ENCODE measurements at places on chromosomes 12 and 14.

DNA sequence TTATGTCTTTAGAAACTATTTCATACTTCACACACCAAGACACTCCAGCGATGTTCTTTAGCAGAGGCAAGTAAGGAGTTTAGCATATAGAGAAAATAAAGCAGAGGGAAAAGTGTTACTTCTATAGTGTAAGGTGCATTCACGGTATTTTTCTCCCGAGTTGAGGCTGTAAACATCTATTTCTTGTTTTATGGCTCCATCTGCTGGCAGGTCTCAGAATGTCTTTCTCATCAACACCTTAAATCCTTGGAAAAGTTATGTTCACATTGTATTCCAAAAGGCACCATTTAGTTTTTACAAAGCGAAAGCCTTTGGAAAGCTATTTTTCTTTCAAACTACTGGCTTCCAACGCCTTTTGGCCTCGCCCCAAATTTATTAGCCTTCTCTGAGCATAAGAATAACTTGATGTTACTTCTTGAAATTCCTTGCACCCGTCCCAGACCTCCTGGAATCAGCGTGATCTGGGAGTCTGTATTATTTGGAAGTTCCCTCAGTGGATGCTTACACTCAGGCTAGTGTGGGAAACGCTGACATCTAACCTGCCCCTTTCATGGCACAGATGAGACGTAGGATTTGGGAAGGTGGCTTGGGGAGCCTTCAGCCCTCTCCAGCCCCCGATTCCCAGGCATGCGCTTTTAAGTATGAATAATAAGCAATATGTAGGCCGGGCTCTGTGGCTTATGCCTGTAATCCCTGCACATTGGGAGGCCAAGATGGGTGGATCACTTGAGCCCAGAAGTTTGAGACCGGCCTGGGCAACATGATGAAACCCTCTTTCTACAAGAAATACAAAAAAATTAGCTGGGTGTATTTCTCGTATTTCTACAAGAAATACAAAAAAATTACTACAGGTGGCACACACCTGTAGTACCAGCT lies 1.9 kb upstream of the PIWIL1 start:
- no peak for DNase-seq

GRCh38 chr14:38964630-38965029 lies 138.4 kb downstream of the SEC23A start:
- DNase-seq = no peak

- DNase-seq = no peak
These were observed 949.7 kb downstream of the TRHDE start for GRCh38 chr12:73221836-73222235.

DNA sequence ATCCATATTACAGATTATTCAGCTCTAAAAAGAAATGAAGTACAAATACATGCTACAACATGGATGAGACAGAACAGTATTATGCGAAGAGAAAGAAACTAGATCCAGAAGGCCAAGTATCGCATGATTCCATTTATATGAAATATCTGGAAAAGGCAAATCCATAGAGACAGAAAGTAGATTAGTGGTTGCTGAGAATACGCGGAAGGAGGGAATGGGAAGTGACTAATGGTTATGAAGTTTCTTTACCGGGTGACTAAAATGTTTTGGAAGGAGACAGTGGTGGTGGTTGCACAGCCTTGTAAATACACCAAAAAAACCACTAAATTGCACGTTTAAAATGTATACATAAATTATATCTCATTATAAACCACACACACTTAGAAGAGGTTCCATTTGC lies 12.5 kb downstream of the PRDM4 start:
- DNase-seq = no peak

DNA sequence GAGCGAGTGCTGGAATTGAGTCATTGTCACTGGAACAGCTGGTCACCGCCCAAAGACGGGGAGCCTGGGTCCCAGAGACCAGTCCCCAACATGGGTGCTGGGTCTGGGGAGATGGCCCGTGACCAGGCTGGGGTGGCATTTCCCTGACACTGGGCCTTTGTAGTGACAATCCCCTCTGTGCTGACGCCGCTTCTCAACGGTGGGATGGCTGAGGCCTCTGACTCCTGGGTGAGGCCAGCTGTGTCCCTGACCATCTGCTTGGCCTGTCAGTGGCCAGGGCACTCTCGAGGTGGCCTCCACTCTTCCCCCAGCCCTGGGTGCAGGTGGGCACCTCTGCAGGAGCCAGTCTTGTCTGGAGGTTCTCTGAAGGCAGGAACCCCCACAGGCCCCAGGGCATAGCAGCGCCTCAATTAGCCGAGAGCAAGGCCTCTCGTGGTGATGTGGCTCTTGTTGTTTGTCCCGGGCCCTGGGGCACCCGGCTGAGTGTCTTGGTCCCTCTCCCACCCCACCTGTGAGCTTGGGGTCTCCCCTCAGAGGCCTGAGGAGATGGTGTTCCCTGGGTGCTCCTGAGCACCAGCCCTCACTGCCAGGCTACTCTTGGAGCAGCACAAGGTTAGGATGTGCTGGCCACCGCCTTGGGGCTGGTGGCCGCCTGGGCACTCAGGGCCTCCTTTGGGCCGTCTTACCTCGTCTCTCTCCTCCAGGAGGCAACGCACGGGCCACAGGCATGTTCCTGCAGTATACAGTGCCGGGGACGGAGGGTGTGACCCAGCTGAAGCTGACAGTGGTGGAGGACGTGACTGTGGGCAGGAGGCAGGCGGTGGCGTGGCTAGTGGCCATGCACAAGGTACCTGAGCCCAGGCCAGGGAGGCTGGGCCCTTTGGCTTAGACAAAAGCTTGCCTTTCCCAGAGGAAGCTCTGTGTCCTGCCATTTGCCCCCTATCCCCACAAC lies 16.6 kb downstream of the ZFYVE21 start:
- no peak for DNase-seq

DNA sequence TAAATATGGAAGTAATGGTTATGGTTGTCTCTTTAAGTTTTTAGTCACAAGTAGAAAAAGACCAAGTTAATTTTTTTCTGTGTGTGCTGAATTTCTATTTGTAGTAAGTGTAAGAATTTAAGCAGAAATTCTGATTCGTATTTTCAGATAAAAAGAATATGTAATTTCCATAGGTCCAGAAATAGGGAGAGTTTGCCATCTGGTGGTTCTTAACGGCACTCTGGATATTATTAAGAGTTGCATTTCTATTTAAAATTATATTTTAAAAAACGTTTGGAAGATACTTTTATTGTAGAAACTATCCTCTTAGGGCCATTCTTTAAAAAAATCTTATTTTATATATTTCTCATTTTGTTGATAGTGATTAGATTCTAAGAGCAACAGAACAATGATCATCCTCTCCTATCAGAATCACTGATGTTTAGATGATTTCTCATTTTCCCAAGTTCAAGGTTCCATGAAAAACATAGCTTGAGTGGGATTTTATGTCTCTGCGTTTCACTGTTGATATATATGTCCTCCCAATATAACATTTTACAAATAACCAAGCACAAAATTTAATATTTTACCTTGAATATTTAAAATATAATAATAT lies 88.3 kb downstream of the LRRK2 start:
- no peak for DNase-seq

DNA sequence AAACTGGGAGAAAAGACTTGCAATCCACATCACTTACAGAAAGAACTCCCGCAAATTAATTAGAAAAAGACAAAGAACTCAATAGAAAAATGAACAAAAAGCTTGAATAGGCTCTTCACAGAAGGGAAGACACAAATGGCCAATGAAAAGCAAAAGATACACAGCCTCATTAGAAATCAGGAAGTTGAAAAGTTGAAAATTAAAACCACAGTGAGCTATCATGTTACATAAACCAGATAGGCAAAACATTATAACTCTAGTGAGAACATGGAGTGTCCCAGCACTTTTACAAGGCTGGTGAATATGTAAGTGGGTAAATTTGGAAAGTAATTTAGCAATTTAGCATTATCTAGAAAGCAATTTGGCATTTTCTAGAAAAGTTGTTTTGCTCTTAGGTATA lies 158.4 kb upstream of the RASSF8 start:
- no peak for DNase-seq

GRCh38 chr14:30648471-30648870 lies 26.4 kb downstream of the SCFD1 start:
- DNase-seq = no peak

- DNase-seq = no peak
These were observed 23.0 kb upstream of the BATF start for GRCh38 chr14:75499084-75499875.

- DNase-seq = no peak
These were observed 132.5 kb upstream of the MAX start for GRCh38 chr14:65234752-65235361.

DNA sequence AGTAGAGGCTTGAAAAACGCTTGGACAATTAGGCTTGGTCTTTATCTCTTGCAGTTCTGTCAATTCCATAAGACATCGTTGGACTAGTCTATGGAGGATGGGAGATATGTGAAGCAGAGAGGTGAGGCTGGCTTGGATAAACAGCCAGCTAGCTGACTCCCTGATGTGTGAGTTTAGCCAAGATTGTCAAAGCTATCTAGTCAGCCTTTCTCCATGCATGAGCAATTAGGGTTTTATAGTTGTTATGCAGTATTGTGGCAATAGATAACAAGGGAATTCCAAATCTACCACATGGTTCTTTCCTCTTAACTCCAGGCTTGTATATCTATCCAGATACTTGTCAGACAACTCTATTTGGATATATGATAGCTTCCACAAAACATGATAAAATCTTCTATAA lies 153.6 kb upstream of the NRXN3 start:
- DNase-seq = no peak

- DNase-seq = no peak
These were observed 30.1 kb upstream of the CLEC14A start for GRCh38 chr14:38285962-38286361.

DNA sequence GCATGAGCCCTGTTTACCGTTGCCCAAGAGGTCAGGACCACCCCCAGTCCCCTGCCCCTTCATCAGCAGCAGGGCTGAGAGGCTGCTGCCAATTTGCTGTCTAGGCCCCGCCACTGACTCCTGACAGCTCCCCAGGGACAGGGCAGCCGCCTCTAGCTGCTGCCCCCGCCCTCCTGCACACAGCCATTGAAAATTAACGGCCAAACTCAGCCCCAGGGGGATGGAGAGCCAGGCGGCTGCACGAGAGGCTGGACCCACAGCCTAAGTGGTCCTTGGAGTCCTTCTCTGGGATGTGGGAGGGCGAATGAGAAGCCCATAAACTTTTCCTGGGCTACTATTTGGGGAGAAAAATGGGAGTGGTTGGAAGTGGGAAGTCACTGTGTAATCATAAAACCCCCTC lies 4.6 kb downstream of the FOXN4 start:
- DNase-seq = no peak

DNA sequence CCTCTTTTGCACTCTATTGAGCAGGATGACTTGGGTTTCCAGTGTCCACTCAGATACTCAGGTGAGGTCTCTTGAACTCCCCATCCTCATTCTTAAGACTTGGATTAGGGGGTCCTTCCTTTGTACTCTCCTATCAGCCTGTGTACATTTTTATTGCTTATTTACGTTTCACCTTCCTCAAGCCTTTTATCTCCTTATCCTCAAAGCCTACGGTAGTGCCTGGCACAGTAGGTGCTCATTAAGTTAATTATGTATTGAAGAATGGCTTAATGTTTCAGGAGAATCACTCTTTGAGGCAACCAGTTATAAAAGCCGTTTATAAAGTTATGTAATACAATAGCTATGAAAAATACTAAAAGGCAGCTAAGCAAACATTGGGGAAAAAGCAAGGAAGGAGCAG lies 315.7 kb downstream of the NPAS3 start:
- no peak for DNase-seq

GRCh38 chr12:116324654-116325335 lies 47.3 kb upstream of the MED13L start:
- no peak for DNase-seq

DNA sequence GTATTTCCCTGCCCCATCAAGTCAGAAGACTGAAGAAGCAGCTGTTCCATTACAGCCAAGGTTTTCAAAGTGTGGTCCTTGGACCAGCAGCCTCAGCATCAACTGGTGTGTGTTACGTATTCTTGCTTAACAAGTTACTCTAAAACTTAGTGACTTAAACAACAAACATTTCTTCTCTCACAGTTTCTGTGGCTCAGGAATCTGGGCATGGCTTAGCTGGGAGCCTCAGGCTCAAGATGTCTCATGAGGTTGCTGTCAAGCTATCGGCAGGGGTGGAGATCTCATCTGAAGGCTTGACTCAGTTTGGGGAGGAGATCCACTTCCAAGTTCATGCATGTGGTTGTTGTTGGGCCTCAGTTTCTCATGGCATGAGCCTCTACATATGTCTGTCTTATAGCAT lies 174.5 kb downstream of the KTN1 start:
- no peak for DNase-seq

GRCh38 chr12:100651694-100652093 lies 78.2 kb downstream of the GAS2L3 start:
- DNase-seq = no peak

DNA sequence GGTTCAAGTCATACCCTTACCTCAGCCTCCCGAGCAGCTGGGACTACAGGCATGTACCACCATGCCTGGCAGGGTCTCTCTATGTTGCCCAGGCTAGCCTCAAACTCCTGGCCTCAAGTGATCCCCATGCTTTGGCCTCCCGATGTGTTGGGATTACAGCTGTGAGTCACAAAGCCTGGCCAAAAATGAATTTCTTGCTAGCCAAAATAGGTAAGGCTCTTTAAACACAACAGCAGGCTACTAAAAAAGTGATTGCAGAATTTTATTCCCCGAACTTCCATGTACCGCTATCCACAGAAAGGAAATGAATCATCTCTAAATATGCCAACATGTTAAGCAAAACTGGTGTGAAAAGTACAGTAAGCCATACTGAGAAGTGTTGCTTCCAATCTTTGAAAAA lies 50.6 kb downstream of the WDHD1 start:
- no peak for DNase-seq

DNA sequence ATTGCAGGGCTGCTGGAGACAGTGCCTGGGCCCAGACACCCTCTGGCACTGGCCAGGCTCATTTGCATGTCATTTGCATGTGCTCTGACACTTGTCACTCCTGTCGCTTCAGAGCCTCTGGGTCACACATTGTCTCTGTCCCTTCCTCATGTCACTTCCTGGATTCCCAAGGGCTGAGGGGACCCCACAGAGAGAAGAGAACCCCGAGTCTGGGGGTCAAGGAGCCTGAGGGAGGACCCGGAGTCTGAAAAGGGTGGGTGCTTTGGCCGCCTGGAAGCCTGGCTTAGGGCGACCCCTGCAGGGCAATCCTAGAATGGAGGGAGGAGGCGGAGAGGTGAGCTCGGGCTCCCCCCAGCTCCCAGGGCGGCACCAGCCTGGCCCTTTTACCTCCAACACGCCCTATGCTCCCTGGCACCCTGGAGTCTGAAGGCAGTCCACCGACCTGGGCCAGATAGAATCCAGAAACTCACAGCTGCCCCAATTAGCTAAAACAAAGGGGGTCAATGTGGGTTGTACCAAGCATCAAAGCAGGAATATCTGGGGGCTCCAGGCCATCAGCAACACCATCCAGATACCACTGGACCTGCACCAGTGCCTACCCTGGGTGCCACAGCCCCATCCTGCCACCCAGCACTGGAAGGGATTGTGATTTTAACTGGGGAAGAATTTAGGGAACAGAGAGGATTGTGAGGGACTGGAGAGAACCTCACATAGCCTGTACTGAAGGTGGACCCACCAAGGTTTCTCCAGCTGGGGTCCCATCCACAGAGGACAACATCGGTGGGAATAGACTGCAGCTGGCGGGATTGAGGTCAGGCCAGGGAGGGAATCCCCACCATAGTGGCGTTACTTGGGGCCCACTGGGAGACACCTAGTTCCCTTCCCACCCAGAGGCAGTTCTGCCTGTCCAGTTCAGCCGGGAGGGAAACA lies 21.8 kb upstream of the KRT78 start:
- peak; percentile 68 for DNase-seq

- DNase-seq = no peak
These were observed 7.3 kb downstream of the GAPDH start for GRCh38 chr12:6541371-6542165.

Measured in activated naive CD8-positive, alpha-beta T cell treated with anti-CD3 and anti-CD28 coated beads, Interleukin-2, amount 50 U/mL, for 16 hours (primary cell).